Esophagus squamous epithelium (tissue), 5 donors: ENCODE measurements at places on chromosomes 16 and 17. TPM values are rescaled to one million over a fixed set of nuclear protein-coding genes. Genes with fewer than 3 reads are reported as not detected.

GRCh38 chr16:66420396-66420795, 6.7 kb upstream of the BEAN1 start:
- DNase-seq: no peak

DNA sequence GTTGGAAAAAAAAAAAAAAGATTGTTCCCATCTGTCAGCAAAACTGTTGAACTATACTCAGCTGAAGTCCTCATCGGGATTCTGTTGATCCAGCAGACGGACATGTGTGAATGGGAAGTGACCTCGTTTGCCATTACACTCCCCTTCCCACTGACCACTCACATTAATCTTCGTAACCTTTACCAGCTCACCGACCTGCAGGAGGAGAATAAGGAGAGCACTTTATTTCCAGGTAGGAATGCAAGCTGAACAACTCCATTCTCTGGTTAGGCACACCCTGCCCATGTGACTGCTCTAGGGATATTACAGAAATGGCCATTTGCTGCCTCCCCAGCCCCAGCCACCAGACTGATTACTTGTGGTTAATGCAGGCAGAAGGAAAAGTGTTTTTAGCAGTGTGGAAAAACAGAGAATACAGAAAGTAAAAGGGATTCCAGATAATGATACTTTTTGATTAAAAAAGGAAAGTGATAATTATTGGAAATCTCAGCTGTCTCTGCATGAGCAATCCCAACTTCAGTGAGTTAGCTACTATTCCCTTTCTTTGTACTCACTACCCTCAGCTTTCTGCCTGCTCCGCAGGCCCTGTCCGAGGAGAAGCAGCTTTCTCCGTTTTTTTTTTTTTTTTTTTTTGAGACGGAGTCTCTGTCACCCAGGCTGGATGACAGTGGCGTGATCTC, 23.6 kb upstream of the YWHAE start:
- DNase-seq: no peak

DNA sequence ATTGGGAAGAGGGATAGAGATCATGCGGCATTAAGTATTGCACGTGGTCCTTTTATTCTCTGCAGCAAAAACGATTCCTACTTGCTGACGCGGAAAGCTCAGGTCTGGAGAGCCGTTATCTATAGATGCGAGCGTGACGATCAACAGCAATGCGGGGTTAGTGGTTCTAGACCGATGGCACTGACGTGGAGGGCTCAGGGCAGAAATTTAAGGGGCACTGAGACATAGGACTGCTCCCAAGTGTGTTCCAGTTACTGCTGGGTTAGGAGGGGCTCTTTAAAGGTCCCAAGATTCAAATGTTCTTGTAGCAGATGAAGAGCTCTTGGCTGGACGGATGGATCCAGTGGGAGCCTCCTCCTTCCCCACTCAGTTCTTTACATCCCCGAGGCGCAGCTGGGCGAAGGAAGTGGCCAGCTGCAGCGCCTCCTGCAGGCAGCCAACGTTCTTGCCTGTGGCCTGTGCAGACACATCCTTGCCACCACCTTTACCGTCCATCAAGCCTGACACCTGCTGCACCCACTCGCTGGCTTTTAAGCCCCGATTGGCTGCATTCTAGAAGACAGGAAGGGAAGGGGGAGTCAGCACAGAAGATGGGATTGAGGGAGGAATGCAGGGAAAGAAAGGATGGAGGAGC, 732 bp upstream of the EXOSC6 start:
- no peak for DNase-seq

Gene RIPOR1
- total RNA-seq: 24.0 TPM

Gene CCL1
- total RNA-seq: not detected

Gene ESRP2
- total RNA-seq: 137 TPM

DNA sequence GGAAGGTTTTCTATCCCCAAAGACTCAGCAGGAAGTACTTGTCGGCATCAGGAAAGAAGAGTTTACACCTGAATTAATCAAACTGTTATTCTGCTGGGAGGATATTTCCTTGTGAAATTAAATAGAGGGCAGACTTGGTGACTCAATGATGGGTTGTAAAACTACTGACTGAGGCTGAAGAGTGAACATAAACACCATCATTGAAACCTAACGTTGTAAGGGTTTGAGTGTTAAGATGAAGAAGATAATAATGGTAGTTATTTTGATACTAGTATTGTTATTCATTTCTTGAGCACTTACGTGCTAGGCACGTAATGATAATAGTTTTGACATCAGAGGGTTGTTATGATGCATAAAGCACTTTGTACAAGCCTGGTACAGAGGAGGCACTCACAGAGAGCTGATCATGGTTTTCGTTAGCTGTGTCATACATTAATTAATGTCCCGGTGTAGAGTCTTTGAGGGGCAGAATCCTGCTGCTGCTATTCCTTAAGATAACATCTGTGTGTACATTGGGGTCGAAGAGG, 64.2 kb upstream of the CACNG3 start:
- no peak for DNase-seq

GRCh38 chr17:28747051-28747691, 3.4 kb downstream of the TRAF4 start:
- no peak for DNase-seq

Gene HCFC1R1
- 18.4 TPM for total RNA-seq

GRCh38 chr17:45395569-45396415, 36.9 kb downstream of the ARHGAP27 start:
- no peak for DNase-seq

DNA sequence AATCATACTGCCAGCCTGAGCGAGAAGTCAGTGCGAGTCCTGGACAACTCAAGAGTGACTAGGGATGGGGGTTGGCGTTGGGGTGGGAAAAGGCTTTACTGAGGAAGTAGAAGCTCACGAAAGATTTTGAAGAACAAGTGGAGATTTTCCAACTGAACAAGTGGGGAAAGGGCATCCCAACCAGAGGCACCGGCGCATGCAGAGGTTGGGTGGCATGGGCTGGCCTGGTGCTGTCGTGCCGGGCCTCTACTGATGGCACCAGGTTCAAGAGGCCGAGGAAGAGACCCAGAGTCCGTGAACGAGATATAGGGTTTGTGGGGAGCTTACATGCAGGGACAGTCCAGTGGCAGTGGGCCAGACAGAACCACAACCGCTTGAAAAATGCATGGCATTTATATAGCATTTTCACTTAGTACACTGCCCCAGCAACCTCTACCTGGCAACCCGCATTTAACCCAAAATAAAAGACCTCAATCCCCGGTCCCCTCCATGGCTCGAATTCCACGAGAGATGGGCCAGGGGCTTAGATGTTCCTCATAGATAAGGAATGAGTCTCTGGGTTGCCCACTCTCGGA, 7.7 kb upstream of the ITGA3 start:
- no peak for DNase-seq

Gene KRT25
- total RNA-seq: not detected

DNA sequence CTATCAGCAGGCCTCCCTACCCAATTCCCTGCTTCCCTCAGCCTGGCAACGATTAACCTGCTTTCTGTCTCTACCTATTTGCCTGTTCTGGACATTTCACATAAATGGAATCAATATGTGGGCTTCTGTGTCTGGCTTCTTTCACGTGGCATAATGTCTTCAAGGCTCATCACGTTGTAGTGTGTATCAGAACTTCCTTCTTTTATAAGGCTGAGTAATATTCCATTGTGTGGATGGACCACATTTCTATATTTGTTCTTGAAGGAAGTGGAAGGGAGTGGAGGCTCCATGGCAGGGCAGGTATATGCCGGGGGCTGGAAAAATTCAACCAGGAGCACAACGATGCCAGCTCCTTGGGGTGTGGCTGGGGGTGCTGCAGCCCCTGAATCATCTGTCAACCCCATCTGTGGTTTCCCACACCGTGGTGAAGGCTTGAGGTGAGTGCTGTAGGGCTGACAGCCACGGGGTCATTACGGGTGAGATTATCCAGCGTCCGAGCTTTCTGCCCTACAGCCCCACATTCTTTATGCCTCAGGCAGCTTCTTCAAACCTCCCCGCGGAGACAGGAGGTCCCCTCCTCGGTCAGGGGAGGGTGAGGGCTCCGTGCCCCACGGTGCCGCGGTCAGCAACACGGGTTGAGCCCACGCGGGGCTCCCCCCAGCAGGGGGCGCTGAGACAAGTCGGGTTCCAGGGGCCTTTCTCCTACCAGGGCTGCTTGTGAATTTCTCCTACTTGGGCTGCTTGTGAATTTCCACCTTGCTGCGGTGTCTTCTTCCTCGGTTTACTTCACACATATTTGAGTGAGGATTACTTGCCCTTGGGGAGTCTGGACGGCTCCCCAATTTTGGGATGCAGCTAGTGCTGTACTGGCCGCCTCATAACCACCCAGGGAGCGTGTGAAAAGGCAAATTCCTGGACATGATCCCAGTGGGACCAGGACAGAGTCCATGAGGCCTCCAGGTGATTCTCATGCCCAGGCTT, 18.3 kb upstream of the WFIKKN2 start:
- no peak for DNase-seq

- no peak for DNase-seq
Measured at GRCh38 chr16:85082173-85083050, 29.9 kb downstream of the CIBAR2 start.

DNA sequence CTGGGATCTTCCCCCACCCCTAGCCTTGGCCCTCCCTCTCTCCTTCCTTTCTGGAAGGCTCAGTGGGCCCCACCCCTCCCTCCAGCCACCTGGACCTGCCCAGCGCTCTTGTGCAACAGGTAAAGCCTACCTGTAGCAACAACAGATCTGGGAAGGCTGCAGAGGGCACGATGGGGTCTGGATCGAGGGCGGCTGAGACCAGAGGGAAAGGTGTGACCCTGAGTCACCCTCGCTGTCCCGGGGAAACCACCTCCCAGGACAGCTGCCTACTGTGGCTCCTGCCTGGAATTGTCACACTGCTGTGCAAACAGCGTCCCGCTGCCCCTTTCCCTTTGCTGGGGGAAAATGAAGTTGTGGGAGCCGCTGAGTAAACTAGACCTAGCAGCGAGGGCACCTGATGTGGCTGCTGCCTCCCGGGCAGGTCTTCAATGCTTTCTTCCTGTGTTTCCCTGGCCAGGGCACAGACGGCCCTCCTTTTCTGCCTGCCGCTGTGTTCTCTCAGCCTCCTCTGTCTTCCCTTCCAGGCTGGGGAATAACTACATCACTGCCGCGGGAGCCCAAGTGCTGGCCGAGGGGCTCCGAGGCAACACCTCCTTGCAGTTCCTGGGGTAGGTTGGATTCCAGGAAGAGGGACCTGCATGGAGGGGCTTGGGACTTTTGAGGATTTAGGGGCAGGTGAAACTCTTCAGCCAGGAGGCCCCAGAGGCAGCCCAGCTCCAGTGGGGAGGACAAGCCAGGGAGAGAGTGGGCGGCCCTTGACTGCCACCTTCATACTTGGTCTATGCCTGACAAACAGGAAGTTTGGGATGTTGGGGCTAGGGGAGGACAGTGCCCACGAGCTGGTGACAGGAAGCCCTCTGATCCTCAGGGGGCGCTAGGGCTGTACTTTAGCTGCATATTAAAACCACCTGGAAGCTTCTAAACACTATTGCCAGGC, 22.2 kb upstream of the CYLD start:
- no peak for DNase-seq

- no peak for DNase-seq
Measured at GRCh38 chr16:85234310-85235204, 122.3 kb upstream of the CIBAR2 start.

Gene RASD1
- total RNA-seq: 1.1 TPM

DNA sequence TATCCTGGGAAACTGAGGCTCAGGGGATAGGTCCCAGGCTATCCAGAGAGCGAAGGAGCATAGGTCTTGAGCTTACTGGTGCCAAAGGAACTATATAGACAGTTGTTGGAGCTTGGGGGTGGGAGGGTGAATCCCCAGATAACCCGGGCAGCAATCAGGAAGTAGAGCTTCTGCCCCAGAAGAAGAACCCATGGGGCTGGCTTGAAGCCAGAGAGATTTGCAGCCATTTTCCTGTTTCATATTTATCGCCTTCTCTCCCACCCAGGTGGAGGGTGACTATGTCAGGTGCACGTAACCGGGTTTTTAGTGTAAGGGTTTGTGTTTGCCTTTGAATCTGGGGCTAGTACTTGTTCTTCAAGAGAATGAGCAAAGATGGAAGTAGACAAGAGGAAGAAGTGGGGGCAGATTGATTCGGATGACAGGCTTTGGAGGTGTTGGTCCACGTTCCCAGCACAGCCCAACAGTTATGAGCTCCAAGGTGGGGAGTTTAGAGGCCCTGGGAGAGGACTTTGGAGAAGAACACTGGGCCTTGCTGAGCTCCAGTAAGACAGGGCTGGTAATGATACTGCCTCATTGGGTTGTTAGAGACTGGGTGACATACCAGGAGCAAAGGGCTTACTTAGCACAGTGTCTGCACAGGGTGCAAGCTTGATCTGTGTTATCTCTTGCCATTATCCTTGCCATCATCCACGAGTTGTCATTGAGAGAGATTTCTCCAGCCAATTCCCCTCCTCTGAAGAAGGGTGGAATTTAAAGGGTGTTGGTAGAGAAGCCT, 145.6 kb downstream of the CCDC182 start:
- DNase-seq: no peak

Gene AKAP1
- total RNA-seq: 34.0 TPM

DNA sequence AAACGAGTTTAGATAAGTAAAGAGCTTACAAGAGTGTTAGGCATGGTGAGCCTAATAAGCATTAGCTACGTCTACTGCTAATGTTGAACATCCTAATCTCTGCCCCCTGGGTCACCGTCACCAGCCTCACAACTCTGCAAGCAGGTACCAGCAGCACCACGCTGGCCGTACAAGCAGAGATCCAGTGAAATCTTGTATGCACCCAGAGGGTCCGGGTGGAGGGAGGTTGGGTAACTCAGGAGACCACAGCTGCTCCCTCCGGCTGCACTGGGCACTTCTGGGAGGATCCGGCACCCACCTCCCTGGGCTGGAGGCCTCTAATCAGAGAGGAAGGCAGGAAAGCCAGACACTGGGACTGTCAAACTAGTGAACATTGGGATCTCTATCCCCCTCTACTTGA, 8.4 kb upstream of the OR1F1 start:
- no peak for DNase-seq

GRCh38 chr16:55391760-55392375, 67.9 kb downstream of the IRX6 start:
- no peak for DNase-seq

DNA sequence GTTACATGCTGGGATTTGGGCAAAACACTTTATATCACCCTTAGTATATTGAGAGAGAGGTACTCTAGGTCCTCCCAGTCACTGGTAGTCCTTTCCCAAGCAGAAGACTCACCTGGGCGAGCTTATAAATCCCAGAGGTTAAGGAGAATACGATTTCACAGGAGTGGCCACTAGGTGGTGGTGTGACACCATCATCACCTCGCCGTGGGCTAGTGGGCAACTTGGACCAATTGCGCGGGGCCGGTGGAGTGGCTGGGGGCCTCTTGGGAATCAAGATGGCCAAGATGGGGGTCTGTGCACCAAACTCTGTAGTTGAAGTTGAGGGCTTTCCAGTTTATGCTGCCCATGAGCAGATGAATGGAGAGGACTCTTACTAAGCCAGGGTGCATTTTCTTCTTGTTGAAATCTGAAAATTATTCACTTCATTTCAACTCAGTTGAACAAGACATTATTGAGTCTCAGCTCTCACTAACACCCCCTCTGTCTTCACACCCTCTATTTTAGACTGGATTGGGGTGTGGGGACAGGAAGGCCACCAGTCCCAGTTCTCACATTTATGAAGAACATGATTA, 38.2 kb upstream of the PIRT start:
- DNase-seq: no peak
